Occipital lobe (tissue), 3 donors: ENCODE measurements at places on chromosomes 2 and 18.
A peak's percentile ranks its signal among the peaks of the same experiment; 100 is the strongest.

- no peak for DNase-seq
Measured at GRCh38 chr2:69781321-69782248, 39.7 kb downstream of the ANXA4 start.

- no peak for DNase-seq
Measured at GRCh38 chr2:228118940-228119339, 62.5 kb downstream of the SPHKAP start.

DNA sequence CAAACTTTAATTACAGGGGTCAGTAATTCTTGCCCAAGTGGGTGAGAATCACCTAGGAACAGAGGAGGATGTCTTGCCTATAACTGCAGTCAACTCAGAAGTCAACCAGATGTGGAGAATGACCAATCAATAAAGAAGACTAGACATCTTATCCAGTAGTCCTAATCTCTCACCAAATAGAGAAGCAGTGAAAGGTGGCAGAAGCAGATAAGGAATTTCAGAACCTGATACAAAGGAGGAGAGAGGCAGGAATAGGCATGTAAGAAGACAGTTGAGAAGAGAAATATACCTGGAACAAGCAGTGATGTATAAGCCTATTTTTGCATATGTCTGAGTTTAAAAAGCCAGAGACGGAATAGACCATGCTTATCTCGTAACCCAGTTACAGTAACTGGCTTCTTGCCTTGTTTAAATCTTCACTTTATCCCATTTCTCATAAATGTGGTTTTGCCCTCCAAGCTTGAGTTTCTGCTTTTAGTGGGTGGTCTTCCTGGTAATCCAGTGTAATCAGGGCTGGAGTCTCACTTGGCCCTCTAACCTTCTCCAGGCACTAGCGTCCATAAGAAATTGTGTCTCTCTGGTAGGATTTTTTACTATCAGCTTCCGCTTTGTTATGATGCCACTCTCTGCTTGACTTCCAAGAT, 401.0 kb downstream of the SUCLG1 start:
- DNase-seq, result no peak

- peak; percentile 59 for DNase-seq
Measured at GRCh38 chr2:11498543-11499034, 32.6 kb upstream of the E2F6 start.

- DNase-seq, result no peak
Measured at GRCh38 chr2:122660786-122661634, 905.6 kb downstream of the TSN start.

DNA sequence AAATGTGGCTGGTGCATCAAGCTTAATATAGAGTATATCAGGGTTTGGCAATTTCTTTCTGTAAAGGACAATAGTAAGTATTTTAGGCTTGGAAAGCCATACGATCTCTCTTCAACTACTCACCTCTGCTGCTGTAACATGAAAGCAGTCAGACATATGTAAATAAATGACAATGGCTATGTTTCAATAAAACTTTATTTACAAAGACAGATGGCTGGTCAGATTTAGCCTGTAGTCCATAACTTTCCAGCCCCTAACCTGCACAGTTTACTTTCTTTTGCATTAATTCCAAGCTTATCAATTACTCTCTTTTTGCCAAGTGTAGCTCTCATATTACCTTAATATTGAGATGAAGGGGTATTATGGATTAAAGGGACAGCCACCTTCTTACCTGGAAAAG, 83.1 kb downstream of the LRATD1 start:
- DNase-seq, result no peak

GRCh38 chr2:191117341-191117740, 33.5 kb downstream of the STAT4 start:
- no peak for DNase-seq
